NCI-H446 (cell line): ENCODE measurements at places on chromosomes 3 and 15.

DNA sequence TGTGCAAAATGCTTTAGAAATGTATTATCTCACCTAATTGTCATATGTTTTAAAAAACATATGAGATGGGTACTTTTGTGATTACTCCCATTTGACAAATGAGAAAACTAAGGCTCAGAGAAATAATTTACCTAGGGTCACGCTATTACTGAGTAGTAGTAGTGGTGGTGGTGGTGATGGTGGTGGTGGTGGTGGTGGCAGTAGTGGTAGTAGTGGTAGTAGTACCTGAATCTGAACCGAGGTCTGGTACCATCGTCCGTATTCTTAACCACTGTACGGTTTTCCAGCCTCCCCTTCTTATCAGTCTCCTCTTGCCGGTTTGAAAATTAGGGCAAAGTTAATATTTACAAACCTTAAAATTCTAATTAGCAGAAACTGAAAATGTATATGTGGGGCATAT is 102.4 kb downstream of the KLHL25 start:
- DNase-seq: no peak

DNA sequence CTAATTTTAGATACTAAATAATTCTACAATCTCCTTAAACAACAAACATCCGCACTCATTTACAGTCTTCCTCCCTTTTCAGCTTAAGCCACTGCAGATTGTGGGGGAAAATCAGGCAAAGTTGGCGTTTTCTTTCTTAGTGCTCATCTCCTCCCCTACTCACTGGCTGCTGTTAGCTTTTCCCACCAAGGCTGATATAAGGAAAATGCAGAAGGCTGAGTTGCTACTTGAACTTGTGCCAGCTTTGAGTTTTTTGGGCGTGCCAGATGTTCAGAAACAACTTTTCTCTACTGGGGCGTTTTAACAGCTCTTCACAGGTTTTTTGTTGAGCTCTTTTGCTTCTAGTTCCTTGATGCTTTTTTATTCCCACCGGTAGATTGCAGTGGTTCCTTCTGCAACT is 222.0 kb downstream of the PYDC2 start:
- peak; percentile 38 for DNase-seq

DNA sequence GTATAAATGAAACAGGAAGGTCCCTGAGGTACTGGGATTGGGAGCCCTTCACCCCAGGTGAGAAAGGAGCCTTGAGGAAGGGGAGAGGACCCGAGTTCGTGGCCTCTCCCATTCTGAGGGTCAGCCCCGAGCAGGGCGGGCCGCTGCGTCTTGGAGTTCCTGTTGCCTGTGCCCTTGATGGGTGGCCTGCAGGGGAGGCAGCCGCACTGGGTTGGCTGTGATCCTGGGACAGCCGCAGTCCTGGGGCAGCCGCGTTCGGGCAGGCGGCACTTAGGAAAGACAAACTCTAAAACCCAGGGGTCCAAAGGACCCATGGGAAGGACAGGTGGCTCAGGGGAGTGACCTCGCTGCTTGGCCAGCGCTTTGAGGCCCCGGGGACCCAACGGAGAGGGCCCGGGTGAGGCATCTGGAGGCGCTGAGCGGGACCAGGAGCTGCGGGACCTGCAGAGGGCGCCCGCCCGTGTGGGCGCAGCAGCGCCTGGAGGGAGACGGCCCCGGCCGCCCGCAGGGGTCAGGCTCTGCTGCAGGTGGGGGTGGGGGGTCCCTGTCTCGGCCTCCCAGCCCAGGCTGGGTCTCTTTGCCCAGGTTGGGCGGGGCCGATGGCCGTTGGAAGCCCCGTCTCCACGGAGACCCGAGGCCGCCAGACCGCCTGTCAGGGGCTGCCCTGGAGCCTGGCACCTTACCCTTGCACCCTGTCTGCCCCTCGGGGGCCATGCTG is 65.1 kb downstream of the HMCES start:
- no peak for DNase-seq

- DNase-seq: no peak
Observed at GRCh38 chr3:176971613-176972174, 225.6 kb downstream of the TBL1XR1 start.

DNA sequence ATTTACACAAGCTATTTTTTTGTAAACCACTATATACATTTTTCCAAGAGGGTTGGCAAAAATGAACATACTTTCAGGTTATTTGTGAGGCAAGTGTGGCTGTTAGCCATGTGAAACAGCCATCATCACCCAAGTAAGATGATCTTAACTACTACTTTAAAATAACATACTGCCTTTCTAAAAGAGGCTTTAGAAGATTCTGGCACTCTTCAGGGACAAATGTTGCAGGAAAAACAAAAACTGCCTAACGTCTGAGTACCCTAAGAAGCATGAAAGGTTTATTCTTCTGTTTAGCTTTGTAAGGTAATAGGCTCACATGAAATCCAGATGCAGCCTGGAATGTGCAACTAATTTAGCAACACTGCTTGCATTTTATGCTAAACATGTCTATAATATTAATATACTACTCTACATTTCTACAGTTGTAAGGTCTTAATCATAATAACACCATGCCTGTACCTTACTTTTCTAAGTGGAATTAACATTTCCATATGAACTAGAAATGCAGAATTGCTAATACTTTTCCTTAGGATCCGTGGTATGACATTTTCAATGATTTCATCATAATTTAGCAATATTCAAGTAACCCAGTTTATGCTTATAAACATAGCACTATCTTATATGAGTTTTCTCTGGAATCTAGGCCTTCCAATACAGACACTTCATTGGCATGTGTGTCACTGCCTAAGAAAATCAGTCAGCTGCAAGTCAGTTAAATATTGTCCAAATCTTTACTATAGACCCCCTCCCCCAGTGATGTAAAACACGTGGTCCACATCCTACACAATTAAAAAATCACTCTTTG is 4.5 kb upstream of the LSAMP start:
- DNase-seq: no peak

GRCh38 chr15:43251871-43252250 is 14.9 kb downstream of the TGM5 start:
- DNase-seq: no peak

DNA sequence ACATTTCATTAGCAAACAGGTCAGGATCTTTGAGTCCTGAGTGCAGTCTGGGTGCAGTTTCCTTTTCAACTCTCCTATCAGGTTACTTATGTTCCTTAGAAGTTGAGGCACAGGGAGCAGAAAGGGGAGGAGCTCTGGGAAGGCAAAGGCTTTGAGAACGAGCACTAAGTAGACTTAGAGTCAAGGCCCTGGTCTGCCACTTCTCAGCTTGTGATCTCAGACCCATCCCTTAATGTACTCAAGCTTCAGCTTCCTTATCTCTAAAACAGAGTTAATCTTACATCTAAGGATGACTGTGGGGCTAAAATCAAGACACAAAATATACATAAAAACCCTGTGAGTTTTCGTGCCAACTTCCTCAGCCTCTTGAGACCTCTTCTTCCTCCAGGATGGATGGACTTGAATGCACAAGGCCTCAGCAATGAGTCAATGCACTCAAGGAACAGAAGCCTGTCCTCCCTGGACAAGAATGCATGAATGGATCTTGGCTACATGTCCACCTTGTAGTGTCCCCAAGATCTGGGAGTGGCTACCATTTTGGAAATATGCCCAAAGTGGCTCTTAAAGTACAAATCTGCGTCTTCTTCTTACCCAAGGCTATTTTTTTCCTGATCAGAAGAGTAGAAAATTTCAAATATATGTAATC is 105.1 kb downstream of the WDR76 start:
- no peak for DNase-seq
